Psoas muscle (tissue), 8 donors: ENCODE measurements at places on chromosomes 3 and 15. TPM values are rescaled to one million over a fixed set of nuclear protein-coding genes. Genes with fewer than 3 reads are reported as not detected.

IQCF5 gene
- total RNA-seq = not detected

MASP1 gene
- total RNA-seq = 4.4 TPM

GCSAM gene
- not detected for total RNA-seq

CIB2 gene
- 6.0 TPM for total RNA-seq

DIS3L gene
- 27.8 TPM for total RNA-seq

PLAAT1 gene
- total RNA-seq = 25.7 TPM

LXN gene
- 2.8 TPM for total RNA-seq

SERINC4 gene
- 0.23 TPM for total RNA-seq

TEX55 gene
- total RNA-seq = not detected

UCN2 gene
- total RNA-seq = 0.32 TPM

ATRIP gene
- total RNA-seq = 5.4 TPM

ALDH1A3 gene
- total RNA-seq = 14.4 TPM

RBM15B gene
- total RNA-seq = 9.9 TPM

MNS1 gene
- 0.99 TPM for total RNA-seq

GRM2 gene
- total RNA-seq = 0.51 TPM

COPS2 gene
- total RNA-seq = 130 TPM

COLQ gene
- 4.6 TPM for total RNA-seq

GPR149 gene
- total RNA-seq = not detected

GPR171 gene
- total RNA-seq = not detected

MORC1 gene
- total RNA-seq = not detected

IL17RE gene
- 0.75 TPM for total RNA-seq

PRSS50 gene
- 0.12 TPM for total RNA-seq

HEG1 gene
- total RNA-seq = 17.9 TPM

POPDC2 gene
- total RNA-seq = 137 TPM

LRRIQ4 gene
- not detected for total RNA-seq

DAPK2 gene
- 59.0 TPM for total RNA-seq

CHRFAM7A gene
- total RNA-seq = not detected

ITIH1 gene
- not detected for total RNA-seq

MESP2 gene
- not detected for total RNA-seq
